PC-3 (cell line): ENCODE measurements at places on chromosomes 6 and 20. TPM values are rescaled to one million over a fixed set of nuclear protein-coding genes. Genes with fewer than 3 reads are reported as not detected.

The C6orf58 gene
- not detected in 2 replicates for total RNA-seq

The TGM3 gene
- not detected in 2 replicates for total RNA-seq

The ANKEF1 gene
- total RNA-seq = 11.6 and 13.1 TPM in 2 replicates

The MICB gene
- 25.6 and 32.9 TPM in 2 replicates for total RNA-seq

The ADGRF4 gene
- 3.4 and 4.2 TPM in 2 replicates for total RNA-seq

The DEF6 gene
- 37.3 and 42.8 TPM in 2 replicates for total RNA-seq

The GRM4 gene
- total RNA-seq = not detected in 2 replicates

The CTCFL gene
- not detected in 2 replicates for total RNA-seq

The SAPCD1 gene
- total RNA-seq = 4.2 and 6.0 TPM in 2 replicates

The C20orf202 gene
- total RNA-seq = not detected in 2 replicates
